Mucosa of gallbladder (tissue), 1 donor: ENCODE measurements at places on chromosomes 7 and 10. TPM values are rescaled to one million over a fixed set of nuclear protein-coding genes. Genes with fewer than 3 reads are reported as not detected.

NME8 gene
- total RNA-seq, result 0.89 TPM

SPDYE6 gene
- total RNA-seq, result not detected

DNA sequence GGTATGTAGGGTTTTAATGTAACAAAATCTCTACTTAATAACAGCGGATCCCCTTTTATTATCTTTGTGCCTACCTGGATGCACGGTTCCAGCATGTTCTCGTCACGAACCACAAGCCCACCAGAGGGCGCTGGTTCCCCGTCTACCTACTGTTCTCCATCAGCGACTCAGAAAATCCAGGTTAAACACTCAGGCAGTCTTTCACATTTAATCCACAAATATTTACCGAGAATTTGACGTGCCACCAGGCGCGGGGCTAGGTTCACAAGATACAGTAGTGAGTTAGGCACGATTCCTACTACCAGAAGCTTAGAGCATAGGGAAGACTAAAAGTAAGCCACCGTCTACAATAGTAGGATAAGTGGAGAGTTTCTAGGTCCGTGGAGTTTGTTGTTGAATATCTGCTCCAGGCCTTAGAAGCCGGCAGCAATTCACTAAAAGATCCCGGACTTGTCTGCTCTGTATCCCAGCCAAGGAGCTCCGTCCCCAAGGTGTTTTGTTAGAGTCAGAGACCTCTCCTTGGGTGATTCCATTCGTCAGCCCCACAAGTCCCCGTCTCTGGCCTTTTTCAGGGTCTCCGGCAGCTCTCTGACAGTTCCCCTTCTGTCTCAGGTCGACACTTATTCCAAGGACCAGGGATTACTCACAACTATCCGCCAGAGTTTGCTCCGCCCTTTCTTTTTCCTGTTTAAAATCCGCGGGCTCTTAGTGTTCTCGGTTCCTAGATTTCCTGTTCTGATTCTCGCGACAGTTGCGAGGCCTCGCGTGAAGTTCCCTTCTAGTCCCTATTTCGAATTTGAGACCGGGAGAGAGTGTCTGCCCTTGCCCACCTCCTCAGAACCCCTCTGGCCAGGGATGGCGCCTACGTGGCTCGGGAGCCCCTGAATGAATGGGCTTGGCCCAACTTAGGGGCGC is 1.5 kb upstream of the KAZALD1 start:
- DNase-seq, result peak; percentile 98

DNA sequence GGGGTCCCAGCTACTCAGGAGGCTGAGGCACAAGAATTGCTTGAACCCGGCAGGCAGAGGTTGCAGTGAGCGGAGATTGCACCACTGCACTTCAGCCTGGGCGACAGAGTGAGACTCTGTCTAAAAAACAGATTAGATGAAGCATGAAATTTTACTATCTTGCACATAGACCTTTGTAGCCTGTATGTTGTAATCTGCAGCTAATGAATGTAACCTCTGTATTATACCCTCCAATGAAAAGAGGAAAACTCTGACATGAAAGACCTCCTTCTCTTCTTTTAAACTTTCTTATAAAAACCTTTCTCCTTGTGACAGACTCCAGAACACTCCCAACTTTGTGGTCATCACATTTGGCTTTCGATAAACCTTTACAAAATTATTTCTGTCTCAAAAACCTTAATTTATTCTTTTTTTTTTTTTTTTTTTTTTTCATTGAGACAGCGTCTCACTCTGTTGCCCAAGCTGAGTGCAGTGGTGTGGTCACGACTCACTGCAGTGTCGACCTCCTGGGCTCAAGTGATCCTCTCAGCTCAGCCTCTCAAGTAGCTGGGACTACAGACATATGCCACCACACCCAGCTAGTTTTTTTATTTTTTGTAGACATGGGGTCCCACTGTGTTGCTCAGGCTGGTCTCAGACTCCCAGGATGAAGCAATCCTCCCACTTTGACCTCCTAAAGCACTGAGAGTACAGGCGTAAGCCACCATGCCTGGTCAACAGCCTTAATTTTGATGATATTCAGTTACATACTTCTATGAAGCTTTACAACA is 97.4 kb downstream of the SVOPL start:
- DNase-seq, result no peak

FAM25C gene
- total RNA-seq, result not detected

- DNase-seq, result no peak
Measured at GRCh38 chr7:32047075-32047474, 23.1 kb downstream of the PDE1C start.

DNA sequence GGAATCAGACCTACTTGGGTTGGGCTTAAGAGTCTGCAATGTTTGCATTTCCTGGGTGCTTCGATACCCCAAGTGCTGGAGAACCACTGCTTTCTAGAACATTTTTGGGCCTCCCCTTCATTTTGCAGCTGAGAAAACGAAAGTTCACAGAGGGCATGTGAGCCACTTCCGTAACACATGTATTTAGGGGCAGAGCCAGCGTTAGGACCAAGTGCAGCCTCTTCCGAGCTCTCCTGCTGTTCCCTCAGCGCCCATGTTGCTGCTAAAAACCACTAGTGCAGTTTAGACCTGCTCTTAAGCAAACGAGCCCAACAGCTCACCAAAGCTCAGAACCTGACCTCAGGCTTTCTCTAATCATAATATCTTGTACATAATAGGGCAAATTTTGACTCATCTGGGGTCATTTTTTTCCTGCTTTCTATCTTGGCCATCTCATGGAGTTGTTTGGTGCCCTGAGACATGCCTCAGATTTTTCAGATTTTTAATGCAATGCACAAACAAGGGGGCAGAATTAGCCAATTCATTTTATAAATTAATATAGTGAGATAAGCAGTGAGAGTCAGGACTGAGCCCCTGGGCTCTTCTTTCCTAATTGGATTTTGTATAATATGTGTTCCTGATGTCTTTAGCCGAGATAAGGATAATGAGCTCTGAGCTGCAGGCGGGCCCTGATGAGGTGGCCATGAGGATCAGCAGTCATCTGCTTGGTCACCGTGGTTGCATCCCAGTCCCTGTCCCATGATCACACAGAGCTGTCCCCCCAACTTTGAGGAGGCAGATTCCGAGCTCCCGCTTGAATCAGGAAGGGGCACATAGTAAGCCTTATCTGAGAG is 12.9 kb downstream of the BAG3 start:
- no peak for DNase-seq

NKX2-3 gene
- 4.4 TPM for total RNA-seq

DNA sequence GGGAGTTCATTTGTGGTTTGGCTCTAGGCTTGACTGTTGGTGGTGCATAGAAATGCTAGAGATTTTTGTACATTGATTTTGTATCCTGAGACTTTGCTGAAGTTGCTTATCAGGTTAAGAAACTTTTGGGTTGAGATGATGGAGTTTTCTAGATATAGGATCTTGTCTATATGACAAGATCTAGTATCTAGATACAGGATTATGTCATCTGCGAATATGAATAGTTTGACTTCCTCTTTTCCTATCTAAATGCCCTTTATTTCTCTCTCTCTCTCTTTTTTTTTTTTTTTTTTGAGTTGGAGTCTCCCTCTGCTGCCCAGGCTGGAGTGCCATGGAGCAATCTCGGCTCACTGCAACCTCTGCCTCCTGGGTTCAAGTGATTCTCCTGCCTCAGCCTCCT is 62.9 kb downstream of the MGAM2 start:
- DNase-seq, result no peak

GRCh38 chr7:117047496-117047895 is 94.2 kb downstream of the ST7 start:
- no peak for DNase-seq

DNA sequence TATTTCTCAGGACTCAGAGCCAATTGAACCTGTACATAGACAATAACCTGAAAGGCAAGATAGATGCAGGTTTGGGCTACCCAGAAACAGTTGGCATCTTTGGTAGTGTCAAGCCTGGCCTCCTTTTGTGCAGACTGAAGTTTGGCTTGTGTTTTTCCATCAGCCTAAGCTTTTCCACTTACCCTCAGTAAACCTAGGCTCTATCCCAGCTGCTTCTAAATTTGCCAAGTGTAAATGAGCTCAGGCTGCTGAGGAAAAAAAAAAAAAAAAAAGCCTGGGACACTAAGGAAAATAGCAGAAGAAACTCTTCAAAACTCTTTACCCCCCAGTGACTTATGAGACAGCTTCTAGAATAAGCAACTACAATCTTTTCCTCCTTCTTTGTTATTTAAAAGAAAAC is 316.3 kb upstream of the SORCS1 start:
- DNase-seq, result no peak

DNA sequence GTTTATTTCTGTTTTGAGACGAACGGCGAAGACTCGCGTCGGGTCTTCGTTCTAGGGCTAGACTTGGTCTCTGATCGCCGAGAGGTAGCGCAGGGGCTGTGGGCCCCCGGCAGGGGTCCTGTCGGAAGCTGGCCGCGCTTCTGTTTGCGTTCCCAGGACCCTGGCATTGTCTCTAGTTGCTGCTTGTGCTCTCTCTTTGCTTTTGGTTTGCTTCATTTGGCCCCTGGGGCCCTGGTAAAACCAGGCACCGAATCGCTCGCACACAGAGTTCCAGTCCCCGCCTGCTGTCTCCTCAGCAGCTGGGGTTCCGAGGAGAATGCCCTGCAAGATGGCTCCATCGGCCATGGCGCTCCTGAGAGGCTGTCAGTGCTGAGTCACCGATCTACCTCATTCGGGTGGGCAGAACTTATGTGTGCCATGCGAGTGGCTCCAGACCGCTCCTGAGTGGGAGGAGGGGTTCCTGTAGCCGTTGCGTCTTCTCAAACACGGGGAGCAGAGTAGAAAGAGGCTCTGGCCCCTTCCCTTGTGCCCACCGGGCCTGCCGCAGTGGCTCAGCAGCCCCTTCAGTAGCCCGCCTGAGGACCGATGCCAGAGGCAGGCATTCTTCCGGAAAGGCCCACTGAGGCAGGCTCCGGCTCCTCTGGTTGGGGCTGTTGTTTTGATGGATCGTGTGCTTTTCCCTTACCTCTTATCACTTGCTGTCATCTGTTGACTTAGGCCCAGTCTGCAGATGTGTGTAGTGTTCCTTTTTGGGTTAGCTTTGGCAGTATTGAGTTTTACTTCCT is 826 bp downstream of the CHPF2 start:
- DNase-seq, result no peak

DNA sequence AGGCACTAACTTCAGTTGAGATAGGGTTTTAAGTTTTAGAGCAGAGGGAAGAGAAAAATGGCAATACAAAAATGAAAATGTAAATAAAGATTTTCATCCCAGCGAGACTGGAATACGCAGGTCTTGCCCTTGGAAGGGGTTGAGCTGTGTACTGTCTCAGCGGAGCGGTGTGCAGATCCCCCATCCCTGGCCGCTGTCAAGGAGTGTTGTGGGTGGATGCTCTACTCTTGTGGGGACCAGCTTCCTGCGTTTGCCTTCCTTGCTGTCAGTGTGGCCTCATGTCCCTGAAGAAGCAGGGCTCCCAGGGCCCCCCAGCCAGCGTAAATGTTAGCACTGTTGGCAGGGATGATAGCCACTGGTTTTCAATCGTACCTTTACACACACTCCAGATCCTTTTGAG is 249.7 kb upstream of the PITRM1 start:
- DNase-seq, result no peak

- no peak for DNase-seq
Measured at GRCh38 chr10:1483246-1483645, 254.1 kb downstream of the ADARB2 start.

GRCh38 chr10:48842231-48842630 is 97.4 kb downstream of the LRRC18 start:
- DNase-seq, result no peak

DNA sequence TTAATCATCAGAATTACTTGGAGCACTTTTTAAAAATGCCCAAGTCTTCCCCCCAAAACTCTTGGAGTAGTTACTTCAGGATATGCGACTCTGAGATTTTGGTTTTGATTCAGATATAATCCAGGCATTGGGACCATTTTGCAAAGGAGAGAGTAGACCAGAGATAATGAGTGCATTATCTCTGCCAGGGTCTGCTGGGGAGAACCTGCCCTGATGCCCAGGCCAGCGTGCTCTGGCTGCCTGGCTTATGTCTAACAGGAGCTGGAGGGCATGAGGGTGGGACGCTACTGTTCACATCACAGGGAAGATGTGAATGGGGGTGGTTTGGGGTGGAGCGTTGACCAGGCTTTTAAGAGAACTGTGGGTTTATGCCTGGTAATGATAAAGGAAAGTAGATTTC is 336.2 kb downstream of the DPP6 start:
- no peak for DNase-seq

DNA sequence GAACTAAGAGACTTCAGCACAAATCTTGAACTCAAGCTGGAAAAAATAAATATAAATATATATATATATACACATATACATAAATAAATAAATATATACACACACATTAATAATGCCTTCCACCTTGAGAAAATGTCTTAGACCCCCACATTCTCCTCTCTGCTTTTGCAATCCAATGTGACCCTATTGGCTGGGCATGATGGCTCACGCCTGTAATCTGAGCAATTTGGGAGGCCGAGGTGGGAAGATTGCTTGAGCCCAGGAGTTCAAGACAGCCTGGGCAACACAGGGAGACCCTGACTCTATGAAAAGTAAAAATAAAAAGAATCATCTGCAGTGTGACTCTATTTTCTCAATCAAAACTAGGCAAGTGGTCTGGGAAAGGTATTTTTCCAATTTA is 424.1 kb upstream of the NFE2L3 start:
- DNase-seq, result no peak

C10orf67 gene
- total RNA-seq, result 0.14 TPM

DNA sequence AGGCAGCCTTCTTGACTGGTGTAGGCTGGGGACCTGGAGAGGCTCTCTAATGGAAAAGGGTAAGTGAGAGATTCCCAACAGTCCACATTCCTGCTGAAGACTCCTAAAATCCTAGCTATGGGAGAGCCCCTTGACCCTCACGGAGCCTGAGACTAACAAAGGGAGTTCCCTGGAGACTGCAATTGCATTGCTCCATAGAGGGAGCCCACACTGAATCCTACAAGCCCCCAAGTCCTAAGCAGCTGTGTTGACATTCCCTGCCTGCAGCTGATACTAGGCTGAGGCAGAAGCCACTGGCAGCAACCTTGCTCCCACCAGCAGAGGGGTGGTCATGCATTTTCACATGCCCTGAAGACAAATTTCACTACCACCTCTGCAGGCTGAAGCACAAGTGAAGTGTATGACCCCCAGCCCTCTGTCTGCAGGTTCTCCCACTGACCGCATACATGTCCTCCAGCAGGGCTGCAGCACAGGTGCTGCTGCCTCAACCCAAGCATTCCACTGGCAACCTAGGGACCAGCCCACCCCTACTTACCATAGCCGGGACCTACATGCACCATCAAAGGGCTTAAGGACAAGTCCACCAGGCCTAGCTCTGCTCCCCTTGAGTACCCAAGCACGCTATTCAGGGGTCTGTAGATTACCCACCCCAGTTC is 130.3 kb upstream of the SLC13A1 start:
- DNase-seq, result no peak

- no peak for DNase-seq
Measured at GRCh38 chr7:22728401-22729029, 1.5 kb downstream of the IL6 start.

SPDYE8 gene
- total RNA-seq, result not detected

DNA sequence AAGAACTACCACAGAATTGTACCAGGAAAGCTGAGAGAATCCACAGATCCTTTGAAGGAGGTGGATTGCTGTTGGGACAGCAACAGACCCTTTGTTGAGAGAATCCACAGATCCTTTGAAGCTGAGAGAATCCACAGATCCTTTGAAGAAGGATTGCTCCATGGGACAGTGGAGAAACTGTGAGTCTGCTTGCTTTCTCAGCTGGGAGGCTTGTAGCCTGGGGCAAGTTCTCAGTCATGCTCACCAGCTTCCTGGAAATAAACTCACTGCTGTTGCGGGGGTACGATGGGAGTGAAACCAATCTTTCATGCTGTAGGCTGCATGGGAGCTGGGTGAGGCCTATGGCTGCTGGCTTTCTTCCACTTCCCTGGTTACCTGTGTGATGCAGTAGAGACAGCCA is 106.3 kb downstream of the C7orf25 start:
- no peak for DNase-seq
